ENCODE measurements at places on chromosomes 7 and 10. TPM values are rescaled to one million over a fixed set of nuclear protein-coding genes. Genes with fewer than 3 reads are reported as not detected.

The LLCFC1 gene
- not detected for total RNA-seq

The PNLIPRP3 gene
- total RNA-seq, result not detected

The ELN gene
- total RNA-seq, result 101 TPM

The CDHR1 gene
- not detected for total RNA-seq

The HOXA10 gene
- 0.08 TPM for total RNA-seq

The EGR2 gene
- total RNA-seq, result 0.90 TPM
